ENCODE measurements at places on chromosomes 16 and 17.

DNA sequence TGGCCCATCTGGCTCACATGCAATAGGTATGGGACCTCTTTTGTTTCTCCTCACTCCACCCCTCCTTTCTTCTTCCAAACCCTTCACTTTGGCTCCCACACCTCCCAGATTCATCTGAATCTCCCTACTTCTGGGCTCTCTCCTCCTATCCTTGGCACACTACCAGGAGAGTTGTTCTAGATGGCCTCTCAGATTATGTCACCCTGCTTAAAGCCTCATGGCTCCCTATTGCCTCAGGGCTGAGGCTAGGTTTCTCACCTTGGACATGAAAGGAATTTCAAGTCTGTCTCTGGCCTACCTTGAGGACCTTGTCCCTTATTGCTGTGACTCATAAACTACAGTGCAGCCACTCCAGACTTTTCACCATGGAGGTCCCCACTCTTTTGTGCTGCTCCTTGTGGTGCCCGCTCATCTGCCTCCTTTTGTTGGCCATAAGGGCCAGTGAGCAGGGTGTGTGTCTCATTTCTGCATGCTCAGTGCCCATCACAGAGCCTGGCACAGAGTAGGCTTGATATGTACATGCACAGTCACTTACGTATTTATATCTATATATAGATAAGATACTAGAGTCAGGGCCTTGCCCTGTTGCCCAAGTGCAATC is 1.0 kb upstream of the MFAP4 start:
- no peak for DNase-seq

DNA sequence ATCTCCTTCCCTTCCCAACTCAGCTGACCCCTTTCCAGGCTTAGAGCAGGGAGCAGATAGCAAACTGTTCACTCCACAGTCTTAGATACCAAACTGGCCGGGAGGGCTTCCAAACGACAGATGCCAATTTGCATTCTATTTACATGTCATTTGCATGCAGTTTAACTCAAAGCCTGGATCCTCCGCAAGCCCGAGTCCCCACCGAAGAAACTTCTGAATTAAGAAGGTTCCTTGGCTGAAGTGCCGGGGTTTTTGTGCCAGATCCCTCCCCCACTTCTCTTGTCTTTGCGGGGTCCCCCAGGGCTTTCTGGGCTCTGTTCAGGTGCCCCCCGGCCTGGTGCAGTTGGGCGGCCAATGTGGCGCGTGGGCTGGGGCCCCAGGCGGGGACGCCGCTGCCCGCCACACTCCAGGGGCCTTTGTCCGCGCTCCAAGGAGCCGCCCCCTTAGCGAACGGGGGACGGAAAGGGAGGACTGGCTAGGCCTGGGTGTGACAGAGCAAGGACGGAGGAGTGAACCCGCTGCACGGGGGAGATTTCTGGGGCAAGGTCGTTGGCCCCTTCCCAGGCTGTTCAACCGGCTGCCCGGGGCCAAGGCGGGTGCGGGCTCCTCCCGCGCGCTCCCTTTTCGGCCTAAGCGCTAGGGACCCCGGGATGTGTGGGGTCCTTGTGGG is 1.2 kb downstream of the GPRC5B start:
- DNase-seq: peak; percentile 51

DNA sequence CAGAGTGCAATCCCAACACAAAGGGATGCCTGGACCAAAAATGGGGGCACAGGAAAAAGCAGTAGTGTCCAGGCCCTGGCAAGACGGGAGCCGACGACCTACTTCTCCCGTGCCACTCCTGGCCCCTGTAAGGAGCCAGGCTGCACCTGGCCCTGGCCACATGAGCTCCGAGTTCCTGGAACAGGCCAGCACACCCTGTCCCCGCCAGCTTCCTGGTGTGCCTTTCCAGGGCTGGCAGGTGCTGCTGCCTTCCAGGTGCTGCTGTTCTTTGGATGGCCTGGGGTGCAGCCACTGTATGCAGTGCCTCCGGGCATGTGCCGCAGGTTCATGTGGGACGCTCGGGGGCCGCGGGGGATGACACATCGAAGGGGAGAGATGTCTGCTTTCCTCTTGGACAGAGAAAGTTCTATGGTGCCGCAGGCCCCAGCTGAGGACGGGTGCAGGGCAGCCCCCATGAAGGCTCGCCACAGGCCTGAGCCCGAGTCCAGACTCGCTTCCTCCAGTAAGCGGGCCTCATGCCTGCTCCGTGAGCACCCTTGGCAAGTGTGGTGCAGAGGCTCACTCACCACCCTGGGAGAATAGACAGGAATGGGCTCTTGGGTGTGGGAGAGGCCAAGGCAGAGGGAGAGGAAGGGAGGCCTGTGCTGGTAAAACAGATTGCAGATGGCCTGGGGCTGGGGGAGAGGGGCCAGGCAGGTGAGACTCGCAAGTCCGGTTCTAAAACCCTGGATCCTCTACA is 54.7 kb upstream of the FASN start:
- no peak for DNase-seq

GRCh38 chr16:600781-601180 is 10.9 kb downstream of the RAB40C start:
- no peak for DNase-seq

GRCh38 chr17:5133311-5133710 is 17.5 kb downstream of the USP6 start:
- DNase-seq: no peak

GRCh38 chr16:86635176-86635876 is 57.0 kb downstream of the FOXL1 start:
- DNase-seq: no peak

GRCh38 chr17:53942436-53942835 is 119.7 kb downstream of the KIF2B start:
- no peak for DNase-seq
